ENCODE measurements at places on chromosomes 12 and 14.

GRCh38 chr12:96995861-96996260, 88.8 kb downstream of the NEDD1 start:
- no peak for DNase-seq

- no peak for DNase-seq
Observed at GRCh38 chr14:71711125-71711524, 221.1 kb upstream of the RGS6 start.

- DNase-seq = no peak
Observed at GRCh38 chr12:68411371-68411770, 79.2 kb upstream of the MDM1 start.

- no peak for DNase-seq
Observed at GRCh38 chr12:9883175-9883574, 1.9 kb downstream of the KLRF2 start.

DNA sequence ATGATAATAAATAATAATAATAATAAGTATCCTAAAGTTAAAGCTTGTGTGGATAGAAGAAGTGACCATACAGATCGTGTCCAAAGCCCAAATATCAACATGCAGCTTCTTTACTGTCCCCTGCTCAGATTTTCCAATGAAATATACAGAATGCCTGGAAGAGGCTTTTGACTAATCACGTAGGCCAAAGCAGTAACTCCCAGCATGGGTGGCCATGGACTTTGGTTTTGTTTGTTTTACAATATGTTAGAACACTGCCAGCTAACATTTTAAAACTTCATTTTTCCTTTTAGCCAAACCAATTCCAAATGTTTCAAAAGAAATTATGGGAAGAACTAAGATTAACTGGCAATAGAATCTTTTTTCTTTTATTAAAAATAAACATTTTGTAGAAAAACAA, 400.0 kb upstream of the FLRT2 start:
- no peak for DNase-seq

GRCh38 chr14:104228221-104228620, 89.8 kb downstream of the KIF26A start:
- no peak for DNase-seq

GRCh38 chr12:57732270-57732669, 6.3 kb downstream of the AGAP2 start:
- no peak for DNase-seq
